ENCODE measurements at places on chromosomes 7 and 10.

- no peak for DNase-seq
These were observed 45.8 kb downstream of the CNNM1 start for GRCh38 chr10:99374972-99375371.

GRCh38 chr7:108836256-108836655 is 266.6 kb downstream of the DNAJB9 start:
- no peak for DNase-seq

- no peak for DNase-seq
These were observed 1102.3 kb downstream of the GRM8 start for GRCh38 chr7:126150278-126150958.

DNA sequence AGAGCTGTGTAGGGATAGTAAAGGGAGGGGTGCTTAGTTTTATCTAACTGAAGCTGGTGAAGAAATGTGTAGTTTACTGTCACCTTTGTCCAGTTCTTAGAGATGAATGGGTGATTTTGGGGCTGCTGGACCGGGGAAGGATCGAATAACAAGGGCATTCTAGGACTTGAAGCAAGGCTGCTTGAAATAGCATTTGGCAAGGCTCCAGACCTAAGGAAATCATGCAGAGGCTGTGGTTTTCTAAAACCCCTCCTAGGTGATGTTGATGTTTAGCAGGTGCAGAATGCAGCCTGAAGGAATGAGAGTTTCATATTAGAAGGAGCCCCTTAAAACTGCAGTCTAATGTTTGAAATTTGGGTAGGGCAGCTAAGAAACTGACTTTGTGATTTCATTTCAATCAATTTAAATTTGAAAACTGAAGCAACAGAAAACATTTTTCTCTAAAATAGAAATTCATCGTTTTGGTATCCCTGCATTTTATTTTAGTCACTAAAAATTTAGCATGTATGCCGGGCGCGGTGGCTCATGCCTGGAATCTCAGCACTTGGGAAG is 68.5 kb downstream of the TET1 start:
- no peak for DNase-seq

DNA sequence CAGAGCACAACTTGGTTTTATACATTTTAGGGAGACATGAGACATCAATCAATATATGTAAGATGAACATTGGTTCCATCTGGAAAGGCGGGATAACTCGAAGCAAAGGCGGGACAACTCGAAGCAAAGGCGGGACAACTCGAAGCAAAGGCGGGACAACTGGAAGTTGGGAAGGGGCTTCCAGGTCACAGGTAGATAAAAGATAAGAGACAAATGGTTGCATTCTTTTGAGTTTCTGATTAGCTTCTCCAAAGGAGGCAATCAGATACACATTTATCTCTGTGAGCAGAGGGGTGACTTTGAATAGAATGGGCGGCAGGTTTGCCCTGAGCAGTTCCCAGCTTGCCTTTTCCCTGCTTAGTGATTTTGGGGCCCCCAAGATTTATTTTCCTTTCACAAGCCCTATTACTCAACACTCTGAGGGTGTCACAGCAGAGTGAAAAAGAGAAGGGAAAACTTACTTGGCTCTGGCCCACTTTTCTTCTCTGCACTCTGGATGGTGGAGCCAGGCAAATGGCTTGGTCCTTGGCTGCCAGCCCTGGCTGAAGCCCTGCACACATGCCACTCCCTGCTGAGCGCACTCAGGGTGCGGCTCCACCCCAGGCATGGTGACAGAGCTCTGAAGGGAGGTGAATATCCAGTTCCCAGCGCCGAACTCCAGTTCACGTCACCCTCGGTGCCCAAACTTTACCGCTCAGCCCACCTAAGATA is 46.7 kb downstream of the PARD3 start:
- DNase-seq = no peak

- DNase-seq = no peak
These were observed 54.6 kb downstream of the EEPD1 start for GRCh38 chr7:36207451-36208291.

GRCh38 chr7:155648752-155649339 is 4.4 kb downstream of the RBM33 start:
- DNase-seq = no peak

DNA sequence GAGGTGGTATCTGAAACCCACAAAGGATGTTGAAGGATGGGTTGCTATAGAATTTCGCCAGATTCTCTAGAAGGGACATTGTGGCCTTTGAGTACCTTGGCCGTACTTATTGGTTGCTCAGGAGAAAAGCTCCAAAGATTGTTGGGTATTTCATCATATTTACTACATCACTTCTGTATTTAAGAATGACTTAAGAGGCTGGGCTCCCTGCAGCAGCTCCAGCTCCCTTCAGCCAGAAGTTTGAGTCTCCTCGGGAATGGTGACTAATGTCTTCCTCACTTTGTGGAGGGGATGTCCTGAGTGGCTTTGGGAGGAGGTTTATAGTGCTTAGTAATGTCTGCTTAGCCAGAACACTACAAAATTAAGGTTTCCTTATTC is 18.1 kb downstream of the MINDY4 start:
- DNase-seq = no peak

DNA sequence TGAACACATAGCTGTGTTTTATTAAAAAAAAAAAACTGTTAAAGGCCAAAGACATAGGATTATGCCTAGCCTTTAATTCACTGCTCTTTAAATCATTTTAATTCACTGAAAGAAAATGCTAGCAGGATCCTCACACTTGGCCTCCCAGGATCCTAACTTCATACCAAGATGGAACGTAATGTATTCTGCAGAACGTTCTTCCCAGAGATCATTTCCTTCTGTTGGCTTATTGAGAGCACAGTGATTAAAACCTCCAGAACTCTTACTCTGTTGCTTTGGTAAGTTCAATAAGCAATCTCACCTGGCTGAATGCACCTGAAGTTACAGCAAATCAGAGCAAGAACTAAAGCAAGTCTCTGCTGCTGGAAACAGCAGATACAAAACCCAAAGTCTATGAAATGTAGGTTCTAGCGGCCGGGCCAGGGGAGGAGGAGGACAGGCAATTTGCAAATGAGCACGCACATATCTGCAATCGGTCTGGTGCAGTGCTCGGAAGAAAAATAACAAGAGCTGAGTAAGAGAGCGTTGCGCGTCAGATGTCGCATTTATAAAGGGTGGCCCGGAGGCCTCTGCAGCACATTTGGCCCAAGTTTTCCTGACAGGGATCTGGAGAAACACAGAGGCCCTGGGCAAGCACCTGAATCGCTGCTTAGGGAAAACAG is 193.9 kb downstream of the FAM107B start:
- DNase-seq = no peak

DNA sequence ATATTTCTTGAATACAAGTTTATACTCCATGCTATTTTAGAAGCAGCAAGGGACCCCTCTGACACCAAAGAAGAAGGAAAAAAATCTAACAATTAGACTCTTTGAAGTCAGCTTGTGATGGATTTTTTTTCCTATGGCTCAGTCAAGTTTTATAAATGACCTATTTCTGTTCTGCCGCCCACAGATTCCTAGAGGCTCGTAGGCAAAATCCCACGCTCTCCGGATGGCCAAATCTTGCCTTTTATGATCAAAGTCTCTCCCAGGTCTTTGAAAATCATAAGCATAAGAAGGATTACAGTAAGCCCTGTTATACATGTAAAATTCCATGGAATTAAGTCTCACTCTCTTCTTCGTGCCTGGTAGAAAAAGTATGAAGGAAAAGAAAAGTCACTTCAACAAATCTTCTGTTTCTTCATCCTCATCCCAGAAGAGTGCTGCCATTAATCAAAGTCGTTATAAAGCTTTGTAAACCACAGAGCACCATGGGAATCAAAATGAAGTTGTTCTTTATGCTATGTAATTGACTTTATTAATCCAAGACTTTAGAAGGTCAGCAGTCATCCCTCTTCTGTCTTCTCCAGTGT is 33.1 kb downstream of the ASB13 start:
- no peak for DNase-seq

- no peak for DNase-seq
These were observed 127.2 kb downstream of the SLIT1 start for GRCh38 chr10:97058521-97058920.

DNA sequence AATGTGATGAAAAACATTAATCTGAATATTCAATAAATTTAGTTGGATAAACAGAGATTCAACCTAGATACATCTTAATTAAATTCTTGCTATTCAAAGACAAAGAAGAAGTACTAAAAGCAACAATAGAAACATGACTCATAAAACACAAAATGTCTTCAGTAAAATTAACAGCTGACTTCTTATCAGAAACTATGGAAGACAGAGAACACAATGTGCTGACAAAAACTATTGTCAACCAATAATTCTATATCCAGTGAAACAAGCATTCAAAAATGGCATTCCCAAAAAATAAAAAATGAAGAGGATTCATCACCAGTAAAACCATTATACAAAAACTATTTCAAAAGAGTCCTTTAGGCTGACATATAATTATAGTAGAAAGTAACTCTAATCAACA is 400.5 kb upstream of the SORCS1 start:
- DNase-seq = no peak

GRCh38 chr10:114542373-114542772 is 115.7 kb downstream of the ABLIM1 start:
- no peak for DNase-seq

Data from retina (tissue), 1 donor.